ENCODE measurements at places on chromosomes 2 and 18.

- ATAC-seq, result no peak
Observed at GRCh38 chr2:212640428-212640827, 101.8 kb upstream of the ERBB4 start.

- ATAC-seq, result no peak
Observed at GRCh38 chr2:118179445-118179844, 91.2 kb downstream of the INSIG2 start.

DNA sequence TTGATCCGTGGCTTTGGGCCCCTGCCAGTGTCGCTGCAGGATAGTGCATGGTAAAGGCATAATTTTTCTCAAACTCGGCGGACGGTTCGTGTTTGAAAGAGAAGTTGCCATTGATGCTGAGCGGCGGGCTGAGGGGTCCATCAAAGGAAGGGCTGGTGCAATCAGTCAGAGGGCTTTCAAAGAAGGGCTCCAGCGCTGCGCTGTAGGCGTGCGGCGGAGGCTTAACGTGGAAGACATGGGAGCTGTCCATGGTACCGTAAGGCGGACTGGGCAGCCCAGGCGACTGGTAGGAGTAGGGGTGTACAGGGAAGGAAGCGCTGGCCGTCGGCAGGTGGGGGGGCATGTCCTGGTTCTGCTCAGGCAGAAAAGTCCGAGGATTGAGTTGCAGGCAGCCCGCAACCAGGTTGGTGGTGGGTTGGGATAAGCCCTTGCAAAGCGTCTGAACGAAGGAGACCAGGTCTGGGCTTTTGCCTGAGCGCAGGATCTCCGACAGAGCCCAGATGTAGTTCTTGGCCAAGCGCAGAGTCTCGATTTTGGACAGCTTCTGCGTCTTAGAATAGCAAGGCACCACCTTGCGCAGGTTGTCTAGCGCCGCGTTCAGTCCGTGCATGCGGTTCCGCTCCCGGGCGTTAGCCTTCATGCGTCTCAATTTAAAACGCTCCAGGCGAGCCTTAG, 2.3 kb downstream of the NEUROD1 start:
- ATAC-seq, result peak; percentile 30

- ATAC-seq, result no peak
Observed at GRCh38 chr2:232280341-232280740, 98.2 kb upstream of the ALPP start.

- ATAC-seq, result no peak
Observed at GRCh38 chr2:59276917-59277316, 1035.8 kb upstream of the FANCL start.

DNA sequence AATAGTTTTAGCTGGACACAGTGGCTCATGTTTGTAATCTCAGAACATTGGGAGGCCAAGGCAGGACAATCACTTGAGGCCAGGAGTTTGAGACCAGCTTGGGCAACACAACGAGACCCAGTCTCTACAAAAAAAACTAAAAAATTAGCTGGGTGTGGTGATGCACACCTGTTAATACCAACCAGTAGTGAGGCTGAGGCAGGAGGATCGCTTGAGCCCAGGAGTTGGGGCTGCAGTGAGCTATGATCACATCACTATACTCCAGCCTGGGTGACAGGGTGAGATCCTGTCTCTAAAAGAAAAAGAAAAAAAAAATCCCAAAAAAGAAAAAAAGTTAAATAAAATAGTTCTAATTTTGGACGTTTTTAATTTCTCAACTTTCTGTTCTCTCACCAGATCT, 68.7 kb downstream of the MAP4K3 start:
- no peak for ATAC-seq

DNA sequence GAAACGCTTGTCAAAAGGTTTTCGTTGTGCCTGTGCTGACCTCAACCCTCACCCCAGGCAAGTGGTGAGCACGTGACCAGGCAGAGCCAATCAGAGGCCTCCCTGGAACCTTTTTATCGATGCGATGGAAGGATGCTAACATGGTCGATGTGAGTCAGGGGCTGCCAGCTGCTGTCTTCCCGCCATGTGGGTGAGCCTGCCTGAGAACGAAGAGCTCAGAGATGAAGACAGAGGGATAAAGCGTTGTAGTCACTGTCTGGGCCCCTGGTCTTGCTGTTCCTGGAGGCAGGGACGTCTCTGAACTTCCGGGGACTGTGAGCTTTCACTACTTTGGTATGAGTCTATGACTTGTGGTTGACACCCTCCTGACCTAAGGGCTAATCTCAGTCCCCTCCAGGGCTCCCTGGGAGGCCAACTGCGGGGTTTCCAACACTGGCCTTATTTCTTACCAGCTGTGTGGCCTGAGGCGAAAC, 18.6 kb downstream of the DNMT3A start:
- ATAC-seq, result peak; percentile 71

- no peak for ATAC-seq
Observed at GRCh38 chr2:218638372-218638771, 21.1 kb downstream of the ZNF142 start.

DNA sequence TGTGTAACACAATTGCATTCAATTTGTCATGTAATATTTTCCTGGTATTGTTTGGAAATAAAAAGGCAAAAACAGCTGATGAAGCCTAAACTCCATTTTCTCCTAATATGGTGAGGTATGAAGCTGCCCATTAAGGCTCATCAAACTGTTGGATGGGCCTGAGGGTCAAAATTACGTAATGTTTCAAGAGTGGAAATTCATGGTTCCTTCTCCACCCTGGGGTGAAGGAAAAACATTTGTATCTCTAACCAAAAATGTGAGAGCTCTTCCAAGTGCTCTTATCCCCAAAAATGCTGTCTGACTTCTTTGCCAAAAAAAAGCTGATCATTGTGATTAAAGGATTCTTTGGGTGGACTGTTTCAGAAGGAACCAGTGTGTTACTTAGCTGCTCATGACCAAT, 91.8 kb downstream of the ARHGAP28 start:
- no peak for ATAC-seq

GRCh38 chr18:63067939-63068338, 251.6 kb downstream of the BCL2 start:
- ATAC-seq, result no peak

DNA sequence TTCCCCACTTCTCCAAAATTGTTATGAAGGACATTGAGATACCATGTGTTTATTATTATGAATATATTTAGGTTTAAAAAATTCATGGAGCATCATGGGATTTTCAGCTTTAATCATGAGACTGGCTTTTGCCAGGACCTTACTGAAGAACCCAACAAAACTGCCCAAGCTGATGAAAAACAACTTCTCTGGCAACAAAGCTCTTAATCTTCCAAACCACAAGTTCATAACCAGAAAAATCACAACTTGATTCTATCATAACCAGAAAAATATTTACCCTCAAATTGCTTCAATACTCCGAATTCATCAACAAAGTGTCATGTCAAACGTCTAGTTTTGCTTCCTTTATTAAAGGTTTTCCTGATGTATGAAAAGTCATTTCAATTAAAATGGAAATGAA, 971.8 kb upstream of the ACVR2A start:
- no peak for ATAC-seq

GRCh38 chr18:35508030-35508429, 10.3 kb upstream of the INO80C start:
- no peak for ATAC-seq

DNA sequence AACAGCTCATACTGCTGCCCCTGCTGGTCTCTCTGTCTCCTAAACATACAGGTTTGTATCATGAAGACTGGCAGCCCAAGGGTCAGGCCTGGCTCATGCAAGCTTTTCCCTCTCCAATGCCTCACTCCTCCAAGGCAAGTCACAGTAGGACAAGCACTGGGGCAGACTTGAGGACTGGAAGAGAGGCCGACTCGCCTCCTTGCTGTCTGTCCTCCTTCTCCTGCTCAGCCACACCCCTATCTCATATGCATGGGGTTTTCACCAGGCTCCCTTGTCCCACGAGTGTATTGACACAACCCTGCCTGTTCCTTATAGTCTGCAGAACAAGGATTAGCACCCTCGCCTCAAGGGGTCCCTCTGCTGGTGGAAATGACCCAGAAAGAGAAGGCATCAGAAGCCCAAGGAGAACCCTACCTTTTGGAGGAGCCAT, 223.7 kb downstream of the SOX11 start:
- no peak for ATAC-seq

DNA sequence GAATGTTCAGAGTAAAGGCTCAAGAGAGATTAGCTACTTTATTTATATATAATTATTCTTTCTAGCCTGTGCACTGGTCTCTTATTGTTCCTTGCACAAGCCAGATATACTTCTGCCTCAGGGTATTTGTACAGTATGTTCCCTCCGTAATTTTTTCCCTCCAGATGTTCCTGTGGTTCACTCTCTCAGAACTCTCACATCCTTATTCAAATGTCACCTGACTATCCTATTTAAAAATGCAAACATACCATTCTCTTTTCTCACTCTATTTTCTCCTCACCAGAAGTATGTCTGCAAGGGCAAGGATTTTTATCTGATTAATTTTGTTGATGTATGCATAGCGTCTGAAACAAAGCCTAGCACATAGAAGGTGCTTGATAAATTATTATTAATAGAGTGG, 64.0 kb upstream of the CERS6 start:
- no peak for ATAC-seq

- no peak for ATAC-seq
Observed at GRCh38 chr2:37669446-37669845, 2.0 kb downstream of the CDC42EP3 start.

GRCh38 chr2:27184115-27184514, 27.7 kb upstream of the ATRAID start:
- ATAC-seq, result no peak

GRCh38 chr2:100780203-100781008, 39.5 kb upstream of the NPAS2 start:
- ATAC-seq, result no peak

DNA sequence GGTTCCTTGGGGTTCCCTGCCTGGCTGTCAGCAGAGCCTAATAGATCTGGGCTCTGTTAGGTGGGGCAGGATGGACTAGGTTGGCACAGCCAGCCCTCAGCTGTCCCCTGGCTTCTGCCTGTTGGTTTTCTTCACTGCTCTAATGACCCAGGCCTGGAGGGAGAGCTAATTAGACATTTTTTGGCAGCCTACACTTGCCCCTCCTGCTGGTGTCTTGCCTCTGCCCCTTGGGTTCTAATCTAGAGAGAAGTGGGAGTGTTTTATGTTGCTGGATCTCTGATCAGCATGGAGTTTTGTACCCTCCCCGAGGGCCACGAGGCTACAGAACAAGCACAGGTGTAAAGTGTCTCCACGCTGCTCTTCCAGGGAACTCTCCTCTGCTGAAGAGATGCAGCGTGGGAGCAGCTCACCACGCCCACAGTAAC, 199.4 kb upstream of the RASGRP3 start:
- ATAC-seq, result no peak

DNA sequence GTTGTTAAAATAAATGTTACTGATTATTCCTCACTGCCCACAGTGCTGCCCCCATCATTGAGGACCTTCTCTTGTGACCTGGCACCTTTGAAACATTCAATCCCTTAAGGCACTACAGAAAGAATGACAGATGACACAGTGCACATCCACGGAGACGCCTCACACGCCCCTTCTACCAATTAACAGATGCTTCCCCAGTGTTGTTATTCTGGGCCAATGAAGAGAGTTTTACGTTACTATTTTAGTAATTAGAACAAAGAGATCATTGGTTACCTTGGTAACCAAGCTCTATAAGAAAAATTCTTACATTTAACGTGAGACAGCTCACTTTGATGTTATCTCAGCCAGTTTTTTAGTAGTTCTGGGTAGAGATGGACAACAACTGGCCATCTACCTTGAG, 152.0 kb downstream of the ZNF236 start:
- ATAC-seq, result no peak

DNA sequence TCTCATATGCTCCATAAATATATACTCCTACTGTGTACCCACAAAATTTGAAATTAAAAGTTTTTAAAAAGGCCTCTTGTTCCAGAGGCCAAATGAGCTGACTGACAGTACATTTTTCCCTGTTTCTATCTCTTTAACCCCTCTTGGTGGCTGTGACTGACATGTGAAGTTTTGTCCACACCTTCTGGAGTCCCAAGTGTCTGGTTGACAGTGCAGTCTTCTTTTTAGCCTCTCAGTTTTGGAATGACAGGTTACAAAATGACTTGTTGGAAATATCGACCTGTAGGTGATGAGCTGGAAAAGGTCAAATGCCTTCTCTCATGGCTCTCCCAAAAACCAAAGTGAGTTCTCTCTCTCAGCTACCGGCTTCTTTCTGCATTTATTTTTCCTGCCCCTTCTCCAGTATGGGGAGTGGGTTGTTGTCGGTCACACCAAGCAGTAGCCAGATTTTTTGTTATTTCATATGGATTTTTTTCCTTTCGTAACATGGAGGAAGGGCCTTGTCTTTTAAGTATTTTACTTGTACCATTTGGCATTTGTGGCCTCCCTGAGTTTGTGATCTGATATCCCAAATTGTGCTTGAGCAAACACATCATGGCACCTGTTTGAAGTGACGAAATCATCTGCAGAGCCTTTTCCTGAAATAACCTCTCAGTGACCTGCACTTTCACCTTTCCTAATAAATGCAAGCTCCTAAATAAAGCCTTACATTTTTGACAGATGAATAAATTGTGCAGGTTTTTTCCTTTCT, 143.9 kb downstream of the ESCO1 start:
- ATAC-seq, result no peak

DNA sequence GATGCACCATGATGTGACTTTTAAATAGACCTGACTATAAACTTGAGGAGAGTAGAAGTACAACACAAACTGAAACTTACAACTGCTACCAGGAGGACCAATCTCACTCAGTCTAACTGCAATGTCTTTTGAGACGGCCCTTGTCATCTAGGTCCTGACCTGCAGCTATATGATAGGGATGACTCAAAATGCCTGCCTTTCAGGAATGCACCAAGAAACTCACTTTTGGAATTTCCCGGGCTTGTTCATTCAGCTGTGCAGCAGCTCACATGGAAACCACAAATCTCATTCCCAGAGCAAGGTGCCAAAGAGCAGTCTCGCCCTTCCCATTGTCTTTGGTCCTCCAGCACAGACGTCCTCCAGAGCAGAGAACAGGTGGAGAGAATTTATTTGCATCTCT, 113.7 kb downstream of the SPOPL start:
- ATAC-seq, result no peak

DNA sequence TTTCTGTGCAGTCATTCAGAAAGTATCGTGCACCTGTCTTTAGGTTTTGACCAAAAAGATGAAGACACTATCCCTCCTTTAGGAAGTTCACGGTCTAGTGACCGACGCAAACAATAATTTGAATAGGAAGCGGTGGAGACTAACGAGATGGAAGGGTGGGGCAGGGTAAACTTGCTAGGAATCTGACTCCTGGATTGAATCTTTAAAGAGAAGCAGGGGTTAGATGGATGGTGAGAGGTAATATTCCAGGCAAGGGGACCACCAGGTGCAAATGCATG, 651 bp upstream of the TXNL1 start:
- no peak for ATAC-seq

- ATAC-seq, result no peak
Observed at GRCh38 chr18:8749492-8749891, 44.1 kb downstream of the MTCL1 start.

- ATAC-seq, result no peak
Observed at GRCh38 chr2:177268901-177269300, 4.4 kb upstream of the NFE2L2 start.
